ENCODE measurements at places on chromosomes 2 and 18.
A peak's percentile ranks its signal among the peaks of the same experiment; 100 is the strongest.

GRCh38 chr18:23563377-23564043, 22.8 kb downstream of the NPC1 start:
- no peak for DNase-seq

GRCh38 chr18:50606609-50607008, 46.7 kb downstream of the MAPK4 start:
- DNase-seq, result no peak

DNA sequence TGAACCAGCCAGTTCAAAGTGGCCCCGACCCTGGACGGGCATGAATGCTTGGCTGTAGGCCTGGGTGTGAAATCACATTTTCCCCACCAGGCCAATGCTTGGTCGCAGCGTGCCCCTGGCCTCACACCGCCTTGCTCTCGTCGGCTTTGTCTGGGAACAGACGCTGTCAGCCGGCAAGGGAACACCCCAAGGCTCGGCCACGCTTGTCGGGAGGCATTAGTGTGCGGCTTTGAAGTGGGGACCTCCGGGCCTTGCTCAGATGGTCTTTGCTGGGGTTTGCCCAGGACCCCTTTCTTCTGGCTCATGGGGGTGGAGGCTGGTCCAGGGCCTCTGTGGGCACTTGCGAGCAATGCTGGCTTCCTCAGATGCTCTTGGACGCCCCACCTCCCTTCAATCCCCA, 79.1 kb downstream of the INHBB start:
- DNase-seq, result no peak

- DNase-seq, result no peak
Measured at GRCh38 chr2:134278553-134278952, 24.7 kb downstream of the MGAT5 start.

- no peak for DNase-seq
Measured at GRCh38 chr18:76131738-76132137, 363.3 kb downstream of the ZNF516 start.

- peak; percentile 40 for DNase-seq
Measured at GRCh38 chr18:5294457-5295230, 882 bp downstream of the ZBTB14 start.

DNA sequence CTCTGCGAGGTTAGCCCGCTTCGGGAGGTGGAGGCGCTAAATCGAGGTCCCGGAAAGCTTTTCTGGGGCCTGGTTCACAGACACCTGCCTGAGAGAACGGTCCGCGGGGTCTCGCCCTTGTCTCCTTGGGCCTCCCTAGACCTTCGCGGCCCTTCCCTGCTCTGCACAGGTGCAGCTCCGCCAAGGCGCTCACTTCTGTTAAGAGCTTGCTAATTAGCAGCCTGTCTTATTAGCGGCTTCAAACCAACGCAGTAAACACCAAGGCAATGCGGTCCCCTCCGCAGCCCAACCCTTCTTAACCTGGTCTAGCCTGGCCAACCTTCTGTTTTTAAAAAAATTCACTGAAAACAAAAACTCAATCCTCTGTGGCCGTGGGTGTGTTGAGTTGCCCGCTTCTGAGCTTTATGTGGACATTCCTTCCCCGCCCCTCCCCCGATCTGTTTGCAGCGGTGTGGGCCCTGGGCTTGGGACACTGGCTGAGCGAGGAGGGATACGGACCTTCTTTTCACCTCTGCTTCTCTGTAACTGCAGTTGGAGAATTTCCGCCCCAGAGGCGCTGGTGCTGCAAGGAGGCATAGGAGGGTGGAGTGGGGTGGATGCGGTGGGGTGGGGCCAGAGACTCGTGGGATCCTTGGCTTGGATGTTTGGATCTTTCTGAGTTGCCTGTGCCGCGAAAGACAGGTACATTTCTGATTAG, 3.4 kb upstream of the HOXD4 start:
- DNase-seq, result no peak

- peak; percentile 92 for DNase-seq
Measured at GRCh38 chr2:74653985-74654882, at the start of gene SEMA4F. SEMA4F (plus strand) TSS chr2:74654247; CDS start chr2:74654377, 130 bp downstream.

DNA sequence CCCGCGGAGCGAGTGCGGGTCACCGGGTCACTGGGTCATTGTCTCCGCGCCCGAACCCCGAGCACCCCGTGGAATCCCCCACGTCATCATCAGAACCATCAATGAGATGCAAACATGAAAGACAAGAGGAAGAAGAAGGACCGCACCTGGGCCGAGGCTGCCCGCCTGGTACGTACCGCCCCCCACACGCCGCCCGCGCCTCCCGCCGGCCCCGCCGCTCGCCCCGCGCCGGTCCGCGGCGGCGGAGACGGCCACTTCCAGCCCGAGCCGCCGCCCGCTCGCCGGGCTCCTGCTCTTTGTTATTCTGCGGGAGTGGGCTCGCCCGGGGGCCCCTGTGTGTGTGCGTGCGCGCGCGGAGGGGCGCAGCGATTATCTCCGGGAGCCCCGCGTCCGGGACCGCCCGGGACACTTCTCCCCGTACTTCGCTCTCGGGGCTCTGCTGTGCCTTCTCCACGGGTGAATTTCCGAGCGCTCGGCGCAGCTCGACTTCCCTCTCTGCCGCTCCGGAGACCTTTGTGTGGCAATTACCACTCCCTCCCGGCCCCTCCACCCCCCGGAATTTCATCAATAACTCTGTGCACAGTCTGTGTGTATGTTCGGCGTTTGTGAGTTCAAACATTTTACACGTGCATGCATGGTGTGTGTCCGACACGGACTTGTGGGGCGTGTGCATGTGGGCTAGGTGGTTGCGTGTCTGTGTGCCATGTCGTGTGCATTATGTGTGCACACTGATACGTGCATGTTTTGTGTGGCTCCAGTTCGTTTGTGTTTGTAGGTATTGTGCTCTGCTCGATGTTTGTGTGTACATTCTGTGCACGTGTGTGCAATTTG, 714 bp downstream of the ASXL3 start:
- DNase-seq, result no peak

GRCh38 chr2:177073611-177074010, 139.0 kb upstream of the HNRNPA3 start:
- DNase-seq, result no peak

DNA sequence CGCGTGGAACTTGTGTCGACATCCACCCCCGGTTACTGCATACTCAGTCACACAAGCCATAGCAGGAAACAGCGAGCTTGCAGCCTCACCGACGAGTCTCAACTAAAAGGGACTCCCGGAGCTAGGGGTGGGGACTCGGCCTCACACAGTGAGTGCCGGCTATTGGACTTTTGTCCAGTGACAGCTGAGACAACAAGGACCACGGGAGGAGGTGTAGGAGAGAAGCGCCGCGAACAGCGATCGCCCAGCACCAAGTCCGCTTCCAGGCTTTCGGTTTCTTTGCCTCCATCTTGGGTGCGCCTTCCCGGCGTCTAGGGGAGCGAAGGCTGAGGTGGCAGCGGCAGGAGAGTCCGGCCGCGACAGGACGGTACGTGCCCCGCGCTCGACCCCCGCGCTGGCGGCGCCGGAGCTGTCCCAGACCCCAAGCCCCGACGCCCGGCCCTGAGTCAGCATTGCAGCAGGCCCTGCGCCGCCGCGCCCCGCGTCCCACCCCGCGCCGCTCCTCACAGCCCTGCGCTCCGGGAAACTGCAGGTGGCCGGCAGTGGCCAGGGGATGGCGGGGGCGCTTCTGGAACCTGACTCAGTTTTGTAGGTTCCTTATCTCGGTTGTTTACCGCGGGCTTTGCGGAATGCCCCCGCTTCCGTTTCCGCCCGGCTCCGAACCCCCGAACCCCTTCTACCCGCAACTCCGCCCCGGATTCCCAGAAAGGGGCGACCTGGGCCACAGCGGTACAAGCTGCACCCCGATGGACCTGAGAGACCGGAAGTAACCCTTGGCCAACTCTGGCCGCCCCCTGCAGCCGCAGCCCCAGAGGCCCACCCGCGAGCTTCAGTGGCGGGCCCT, at the start of gene CFLAR:
TSS of gene CFLAR (plus strand) at position 50 of the 844 bp plus-strand sequence. CDS start 13,702 bp downstream, outside the sequence.
- peak; percentile 60 for DNase-seq

DNA sequence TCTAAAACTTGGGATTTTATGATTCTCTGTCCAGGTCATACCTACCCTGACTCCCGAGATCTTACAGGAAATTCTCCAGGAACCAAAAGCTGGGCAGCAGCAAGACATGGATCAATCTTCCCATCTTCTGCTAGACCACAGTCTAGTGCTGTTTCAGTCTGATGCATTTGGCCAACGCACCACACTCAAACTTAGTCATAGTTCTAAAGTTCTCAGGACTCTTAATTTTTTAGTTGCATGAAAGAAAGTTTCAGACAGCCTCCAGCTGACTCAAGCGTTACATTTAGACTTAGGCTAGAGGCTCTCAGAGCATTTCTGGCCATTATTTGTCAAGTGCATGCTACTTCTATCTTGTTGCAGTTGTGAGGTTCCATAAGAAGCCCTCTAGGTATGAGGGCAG, 230.1 kb upstream of the CCDC150 start:
- no peak for DNase-seq

DNA sequence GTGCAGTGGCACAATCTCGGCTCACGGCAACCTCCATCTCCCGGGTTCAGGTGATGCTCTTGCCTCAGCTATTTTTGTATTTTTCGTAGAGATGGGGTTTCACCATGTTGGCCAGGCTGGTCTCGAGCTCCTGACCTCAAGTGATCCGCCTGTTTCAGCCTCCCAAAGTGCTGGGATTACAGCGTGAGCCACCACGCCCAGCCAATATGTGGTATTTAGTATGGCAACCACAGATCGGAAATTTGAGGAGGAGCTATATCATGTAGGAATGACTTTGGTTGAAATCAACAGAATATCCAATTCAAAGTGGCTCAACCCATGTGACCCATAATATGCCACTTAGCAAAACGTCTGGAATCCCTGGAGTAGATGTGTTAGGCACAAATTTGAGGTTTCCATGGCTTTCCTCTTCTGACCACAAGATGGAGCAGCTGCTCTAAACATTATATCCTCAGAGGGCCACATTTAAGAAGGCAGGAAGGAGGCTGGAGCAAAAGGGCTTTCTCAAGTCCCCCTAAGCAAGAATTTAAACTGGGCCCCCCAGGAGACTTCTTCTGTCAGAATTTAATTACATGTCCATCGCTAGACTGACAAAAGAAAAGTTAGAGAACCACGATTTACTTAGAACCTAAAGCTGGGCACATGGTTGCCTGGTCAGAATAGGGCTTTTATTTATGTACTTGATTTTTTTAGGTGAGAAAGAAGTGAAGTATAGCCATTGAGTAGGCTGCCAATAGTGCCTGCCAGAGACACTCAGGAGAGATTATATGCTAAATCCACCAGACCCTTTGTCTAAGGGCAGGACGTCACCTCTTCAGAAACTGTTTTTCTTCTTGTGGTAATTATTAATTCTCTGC, 49.6 kb upstream of the ITSN2 start:
- peak; percentile 72 for DNase-seq

- no peak for DNase-seq
Measured at GRCh38 chr2:196143730-196144131, 27.6 kb downstream of the STK17B start.

DNA sequence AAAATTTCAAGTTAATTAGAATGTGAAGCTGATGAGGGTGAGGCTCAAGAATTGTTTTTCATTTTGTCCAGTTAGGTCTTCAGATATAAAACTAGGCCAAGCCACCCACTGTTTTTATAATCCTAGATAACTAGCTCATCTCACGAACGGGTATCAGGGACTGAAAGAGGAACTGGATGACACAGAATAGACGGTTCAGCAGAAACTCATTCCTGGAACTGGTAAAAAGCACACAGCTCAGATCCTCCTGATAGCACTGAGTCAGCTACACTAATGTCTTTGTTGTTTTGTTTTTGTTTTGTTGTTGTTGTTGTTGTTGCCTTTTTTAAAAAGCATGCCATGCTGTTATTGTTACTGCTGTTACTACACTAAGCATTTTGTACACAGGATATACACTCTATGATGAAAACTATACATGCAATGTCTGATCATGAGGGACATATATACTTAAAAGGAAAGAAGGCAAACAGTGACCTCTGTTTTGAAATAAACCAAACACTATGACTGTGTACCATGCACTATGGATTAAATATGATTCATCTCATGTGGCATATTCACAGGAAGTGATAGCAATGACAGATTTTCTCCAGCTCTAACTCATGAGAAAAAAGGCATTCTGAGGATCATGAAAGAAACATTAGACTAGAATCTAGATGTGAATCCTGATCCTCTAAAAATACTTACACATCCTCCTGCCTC, 437.6 kb downstream of the NCKAP5 start:
- peak; percentile 47 for DNase-seq

- DNase-seq, result no peak
Measured at GRCh38 chr2:12262681-12263436, 453.9 kb upstream of the TRIB2 start.

GRCh38 chr2:9473308-9473984, 905 bp upstream of the IAH1 start:
- DNase-seq, result no peak

DNA sequence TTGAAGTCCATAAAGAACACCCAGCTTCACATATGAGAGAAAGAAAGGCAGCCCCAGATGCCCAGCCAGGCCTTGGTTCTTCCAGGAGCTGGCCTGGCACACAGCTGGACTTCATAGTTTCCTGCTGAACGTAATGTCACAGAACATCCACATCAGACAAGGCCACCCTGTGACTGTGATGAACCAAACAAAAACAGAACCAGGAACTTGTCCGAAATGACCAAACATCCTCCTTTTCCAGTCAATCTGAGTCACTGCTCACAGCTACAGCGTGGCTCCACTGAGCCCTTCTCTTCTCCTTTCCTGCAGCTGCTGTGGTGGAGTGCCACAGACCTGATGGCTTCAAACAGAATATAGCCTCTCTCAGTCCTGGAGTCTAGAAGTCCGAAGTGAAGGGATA, 45.4 kb upstream of the PAPOLG start:
- peak; percentile 90 for DNase-seq

GRCh38 chr18:12088731-12089375, 4.8 kb upstream of the ANKRD62 start:
- DNase-seq, result no peak

- no peak for DNase-seq
Measured at GRCh38 chr2:86414996-86415395, 26.2 kb upstream of the KDM3A start.

- DNase-seq, result no peak
Measured at GRCh38 chr2:216235462-216235861, 126.3 kb downstream of the XRCC5 start.

DNA sequence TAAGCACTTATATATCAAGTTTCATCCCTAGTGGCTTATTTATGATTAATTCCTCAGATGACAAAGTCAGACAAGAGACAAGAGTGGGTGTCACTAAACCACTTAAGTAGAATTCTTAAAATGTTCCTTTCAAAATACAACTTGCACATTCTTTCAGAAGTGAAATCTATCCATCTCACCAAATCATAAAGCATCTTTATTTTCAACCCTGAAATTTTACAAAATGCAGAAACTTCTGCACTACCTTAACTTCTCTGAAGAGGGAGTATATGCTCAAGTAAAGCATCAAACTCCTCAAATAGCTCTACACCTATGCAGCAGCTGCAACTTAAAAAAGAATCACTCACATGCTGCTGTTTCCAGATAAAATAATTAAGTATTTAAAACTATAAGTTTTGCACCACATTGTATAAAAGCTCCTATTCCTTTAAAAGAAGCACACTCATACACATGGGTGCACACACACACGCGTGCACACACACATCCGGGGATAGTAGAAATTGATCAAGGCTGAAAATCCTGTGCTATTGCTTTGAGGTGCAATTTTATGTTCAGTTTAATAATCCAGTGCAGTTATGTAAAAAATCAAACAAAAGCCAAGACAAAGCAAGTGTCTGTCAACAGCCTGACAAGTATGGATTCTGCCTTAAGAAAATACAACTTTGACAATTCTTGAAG, 244.5 kb downstream of the TCF4 start:
- DNase-seq, result no peak
